Osteoblast (primary cell): ENCODE measurements at places on chromosomes 3 and 15. TPM values are rescaled to one million over a fixed set of nuclear protein-coding genes. Genes with fewer than 3 reads are reported as not detected.

DNA sequence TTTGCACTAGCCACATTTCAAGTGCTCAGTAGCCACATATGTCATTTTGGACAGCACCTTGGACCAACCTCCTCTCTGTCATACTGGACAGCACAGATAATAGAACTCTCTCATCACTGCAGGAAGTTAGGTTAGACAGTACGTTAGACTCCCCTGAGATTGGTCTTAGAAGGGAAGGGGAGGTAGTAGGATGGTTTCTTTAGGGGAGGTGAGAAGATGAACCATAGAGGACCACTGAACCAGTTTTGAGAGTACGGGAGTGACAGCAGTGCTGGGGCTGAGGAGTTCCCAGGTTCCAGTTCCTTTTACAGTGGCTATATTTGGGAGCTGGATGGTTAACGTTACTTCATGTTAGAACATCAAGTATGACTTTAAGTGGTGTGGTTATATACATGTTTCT lies 7.8 kb downstream of the LRCH3 start:
- H3K27ac ChIP-seq = peak overlapping the region; percentile 27
- H3K36me3 ChIP-seq = no peaks in the 10 kb centered on the region
- no peak for DNase-seq

DNA sequence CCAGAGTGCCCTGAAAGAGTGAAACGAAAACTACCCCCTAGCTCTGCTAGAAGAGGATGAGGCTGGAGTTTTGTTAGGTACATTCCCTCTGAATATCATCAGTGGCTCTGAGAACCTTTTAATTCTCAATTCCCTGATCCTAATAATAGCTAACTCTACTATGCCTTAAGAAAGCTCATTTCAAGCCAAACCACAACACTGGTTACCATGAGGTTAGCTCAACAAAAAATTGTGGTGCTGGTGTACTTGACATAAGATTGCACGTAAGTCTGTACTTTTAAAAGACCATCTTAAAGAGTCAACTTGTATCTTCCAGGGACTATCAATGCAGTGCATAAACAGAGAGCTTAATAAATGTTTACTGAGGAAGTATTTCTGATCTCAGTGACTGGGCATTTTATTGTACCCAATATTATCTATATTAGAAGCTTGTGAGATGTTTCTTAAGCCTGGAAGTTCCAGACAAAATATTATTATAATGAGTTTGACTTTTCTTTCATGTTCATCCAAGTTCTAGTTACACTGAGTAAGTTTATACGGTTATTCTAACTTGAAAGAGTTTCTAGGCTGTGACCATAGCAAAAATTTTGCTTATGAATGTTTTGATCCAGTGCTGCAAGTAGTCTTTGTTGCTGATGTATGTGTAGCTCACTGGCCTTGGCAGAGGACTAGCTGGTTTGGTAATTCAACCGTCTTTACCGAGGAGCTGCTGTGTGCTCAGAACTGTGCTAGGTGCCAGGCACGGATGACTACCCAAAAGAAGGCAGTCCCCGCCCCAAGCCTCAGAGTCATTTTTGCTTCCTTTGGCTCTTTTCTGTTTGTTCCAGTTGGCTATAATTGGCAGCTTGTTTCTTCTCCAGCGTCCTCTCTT lies 334.4 kb upstream of the TRIM42 start:
- no peak overlapping the region for H3K27ac ChIP-seq
- H3K4me1 ChIP-seq = no peaks in the 10 kb centered on the region
- no peak for DNase-seq
- H3K36me3 ChIP-seq = no peaks in the 10 kb centered on the region

- H3K27me3 ChIP-seq = no peaks in the 10 kb centered on the region
- no peak overlapping the region for H3K4me3 ChIP-seq
- no peak for DNase-seq
Observed at GRCh38 chr3:86410587-86410986, 580.4 kb downstream of the VGLL3 start.

DNA sequence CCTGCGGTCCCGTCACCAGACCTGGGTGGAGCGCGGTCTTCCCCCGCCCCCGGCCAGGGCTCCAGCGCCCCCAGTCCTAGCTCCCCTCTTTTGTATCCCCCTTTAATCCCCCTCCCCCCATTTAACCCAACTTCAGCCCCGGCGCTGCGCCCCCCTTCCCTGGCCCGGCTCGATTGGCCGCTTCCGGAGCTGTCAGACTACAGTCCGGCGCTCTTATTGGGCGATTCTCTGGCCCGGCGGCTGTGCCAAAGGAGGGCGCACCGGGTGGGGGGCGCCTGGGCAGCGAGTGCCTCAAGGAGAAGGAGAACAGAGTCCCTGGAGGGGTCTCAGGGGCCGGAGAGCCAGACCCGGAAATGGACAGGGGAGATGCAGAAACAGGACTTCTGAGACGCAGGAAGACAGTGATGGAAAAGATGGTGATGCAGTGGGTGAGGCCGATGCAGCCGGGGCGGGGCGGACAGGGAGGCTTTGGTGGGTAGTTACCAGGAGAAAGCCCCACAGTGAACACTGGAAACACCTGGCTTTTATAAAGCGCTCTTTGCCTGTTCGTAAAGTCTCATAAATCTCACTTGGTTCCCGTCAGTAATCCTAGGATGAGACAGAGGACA lies 1.2 kb upstream of the ADCY5 start:
- no peaks in the 10 kb centered on the region for H3K36me3 ChIP-seq
- H3K27me3 ChIP-seq = peaks cover 59% of the 10 kb centered on the region
- H3K27ac ChIP-seq = no peak overlapping the region
- no peaks in the 10 kb centered on the region for H3K4me1 ChIP-seq

DNA sequence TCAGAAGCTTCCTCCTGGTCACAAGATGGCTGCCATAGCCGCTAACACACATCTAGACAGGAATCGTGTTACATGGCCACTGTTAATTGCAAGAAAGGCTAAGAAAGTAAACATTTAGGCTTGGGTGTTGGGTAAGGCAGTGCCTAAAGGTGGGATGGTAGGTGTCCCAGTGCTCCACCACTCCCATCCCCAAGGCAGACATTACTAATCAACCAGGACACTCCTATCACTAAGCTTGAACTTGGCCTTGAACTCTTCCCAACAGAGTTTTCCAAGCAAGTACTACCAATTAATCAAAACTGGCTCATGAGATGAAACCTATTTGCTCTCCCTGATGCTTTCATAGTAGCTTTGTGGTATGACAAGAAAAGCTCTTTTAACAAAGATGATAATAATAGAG lies 37.9 kb upstream of the C3orf80 start:
- H3K4me1 ChIP-seq = peaks cover 23% of the 10 kb centered on the region
- H3K36me3 ChIP-seq = no peaks in the 10 kb centered on the region
- H3K27me3 ChIP-seq = no peaks in the 10 kb centered on the region
- H3K27ac ChIP-seq = no peak overlapping the region
- H3K4me3 ChIP-seq = no peak overlapping the region

GRCh38 chr3:4908433-4909156 lies 70.6 kb upstream of the BHLHE40 start:
- DNase-seq = no peak
- H3K36me3 ChIP-seq = no peaks in the 10 kb centered on the region
- no peak overlapping the region for H3K4me3 ChIP-seq
- H3K4me1 ChIP-seq = peaks cover 3% of the 10 kb centered on the region

GRCh38 chr3:104388619-104389018 lies 978.1 kb upstream of the ALCAM start:
- DNase-seq = no peak
- H3K27me3 ChIP-seq = no peaks in the 10 kb centered on the region
- no peaks in the 10 kb centered on the region for H3K36me3 ChIP-seq
- no peak overlapping the region for H3K27ac ChIP-seq

PLAAT1 gene
- total RNA-seq = under 0.01 TPM in 1 of 2 replicates, not detected in the other

TBC1D2B gene
- 57.8 and 58.3 TPM in 2 replicates for total RNA-seq

SLC2A2 gene
- total RNA-seq = not detected in 2 replicates

CPNE4 gene
- total RNA-seq = not detected in 2 replicates

COL8A1 gene
- 311 and 720 TPM in 2 replicates for total RNA-seq

ANKRD63 gene
- total RNA-seq = not detected in 2 replicates

ADAMTS7 gene
- total RNA-seq = 32.4 and 34.0 TPM in 2 replicates
